ENCODE measurements at places on chromosomes 1 and 21.

- no peak for DNase-seq
Observed at GRCh38 chr1:171742577-171742922, 685 bp upstream of the VAMP4 start.

DNA sequence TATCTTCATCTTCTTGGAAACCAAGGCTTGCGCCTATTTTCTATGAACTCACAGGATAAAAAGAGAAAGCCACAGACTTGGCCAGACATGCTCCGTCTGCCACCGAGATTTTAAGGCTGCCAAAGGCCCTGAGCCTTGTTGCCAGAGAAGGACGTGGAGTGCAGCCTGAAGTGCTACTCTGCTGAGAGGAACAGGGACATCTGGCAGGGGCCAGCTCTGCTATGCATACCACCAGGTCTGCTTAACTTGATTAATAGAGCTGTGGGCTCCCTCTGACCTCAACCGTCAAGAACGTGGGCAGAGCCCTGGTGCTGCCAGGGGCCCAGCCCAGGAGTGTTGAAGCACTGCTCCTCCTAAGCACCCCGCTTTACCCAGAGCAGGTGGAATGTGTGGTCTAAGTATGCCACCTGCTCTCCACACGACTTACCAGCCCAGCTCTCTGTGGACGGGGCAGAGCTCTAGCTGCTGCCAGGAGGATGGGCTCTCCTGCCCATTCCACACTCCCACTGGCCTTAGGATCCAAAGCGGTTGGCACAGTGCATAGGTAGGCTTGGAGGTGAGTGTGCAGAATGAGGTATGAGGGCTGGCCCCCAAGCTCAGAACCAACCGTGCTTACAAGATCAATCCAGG lies 10.6 kb downstream of the HCRTR1 start:
- no peak for DNase-seq

- DNase-seq, result no peak
Observed at GRCh38 chr21:17853393-17854275, 34.5 kb upstream of the C21orf91 start.

- no peak for DNase-seq
Observed at GRCh38 chr1:184892116-184892515, 82.2 kb downstream of the NIBAN1 start.

GRCh38 chr1:220527908-220528678 lies at the start of gene MARK1:
Gene MARK1, plus strand, starts transcription at chr1:220528136. Its CDS starts 687 bp downstream, at chr1:220528823.
- no peak for DNase-seq

GRCh38 chr21:35325953-35326352 lies 276.9 kb upstream of the RUNX1 start:
- DNase-seq, result no peak

- DNase-seq, result no peak
Observed at GRCh38 chr21:35191754-35192153, 142.7 kb upstream of the RUNX1 start.

DNA sequence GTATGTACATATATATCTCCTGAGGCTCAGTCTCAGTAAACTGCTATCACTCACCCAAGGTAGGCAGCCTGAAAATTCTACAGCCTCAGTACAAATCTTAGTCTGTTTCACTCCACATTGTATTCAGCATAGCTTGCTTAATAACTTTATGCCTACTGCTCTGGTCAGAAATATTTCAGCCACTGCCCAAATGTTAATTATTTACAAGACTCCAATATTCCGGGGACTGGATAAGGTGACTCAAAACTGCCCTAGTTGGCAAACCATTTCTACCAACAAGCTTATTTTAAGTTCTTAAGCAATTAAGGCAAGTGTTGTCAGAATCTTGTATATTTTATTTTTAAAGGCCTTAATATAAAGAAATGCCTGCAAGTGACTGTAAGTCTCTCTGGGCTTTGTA lies 114.8 kb downstream of the LRRIQ3 start:
- DNase-seq, result no peak

DNA sequence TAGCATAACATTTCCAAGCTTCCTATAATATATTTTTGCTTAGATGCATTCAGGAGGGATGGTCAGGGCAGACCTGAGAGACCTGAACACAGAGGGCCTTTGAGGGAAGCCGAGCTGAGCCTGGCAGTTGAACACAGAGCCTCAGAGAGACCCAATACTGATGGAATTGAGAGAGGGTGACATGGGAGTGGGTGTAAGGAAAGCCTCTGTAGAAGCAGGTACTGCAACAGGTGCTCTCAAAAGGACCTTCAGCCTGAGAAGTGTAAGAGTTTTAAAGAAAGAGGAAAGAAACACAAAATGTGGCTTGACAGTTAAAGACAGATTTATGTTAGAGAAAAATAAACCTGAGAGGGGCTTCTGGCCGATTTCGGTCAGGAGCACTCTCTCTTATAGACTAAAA lies 73.9 kb upstream of the PGBD5 start:
- DNase-seq, result no peak

All from activated naive CD4-positive, alpha-beta T cell (primary cell).